ENCODE measurements at places on chromosomes 7 and 10.
A peak's percentile ranks its signal among the peaks of the same experiment; 100 is the strongest.

DNA sequence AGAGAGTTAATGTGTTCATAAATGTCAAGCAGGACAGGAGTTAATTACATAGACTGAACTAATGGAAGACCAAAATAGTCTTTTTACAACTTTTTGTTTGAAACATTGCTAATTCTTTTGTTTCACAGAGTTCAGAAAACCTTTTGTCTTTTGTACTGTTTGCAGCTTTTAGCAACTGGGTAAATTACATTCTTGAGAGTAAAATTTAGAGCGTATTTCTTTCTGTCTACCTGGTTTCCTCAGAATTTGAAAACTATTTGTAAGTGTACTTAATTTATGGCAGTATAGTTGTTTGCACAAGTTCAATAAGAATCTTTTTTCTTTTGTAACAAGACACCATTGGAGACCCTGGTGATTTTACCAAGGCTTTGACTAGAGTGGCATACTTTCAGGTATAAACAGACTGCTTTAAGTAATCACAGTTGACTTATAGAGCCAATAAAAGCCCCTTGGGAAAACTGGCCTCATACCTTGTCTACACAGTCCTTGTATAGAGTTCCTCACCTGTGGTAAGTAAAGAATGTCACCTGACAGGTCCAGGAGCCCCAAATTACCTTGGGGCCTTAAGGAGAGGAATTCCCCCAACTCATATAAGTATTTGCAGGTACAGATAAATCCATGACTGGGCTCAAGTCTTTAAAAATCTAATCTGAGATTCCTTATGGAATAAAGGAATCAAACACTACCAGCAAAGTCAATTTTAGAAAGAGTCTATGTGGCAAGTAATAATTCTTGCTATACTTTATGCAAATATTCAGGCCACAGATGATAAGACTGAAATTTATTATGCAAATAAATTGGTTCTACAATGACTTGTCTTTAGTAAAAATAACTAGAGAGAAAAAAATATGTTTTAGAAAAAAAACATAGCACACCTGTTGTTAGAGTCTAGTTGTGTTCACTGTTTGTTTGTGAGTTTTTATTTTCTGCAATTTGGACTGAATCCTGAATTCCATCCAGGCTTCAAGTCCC, 23.6 kb upstream of the CREB3L2 start:
- no peak for DNase-seq

GRCh38 chr7:30652698-30653641, 29.3 kb downstream of the CRHR2 start:
- no peak for DNase-seq

DNA sequence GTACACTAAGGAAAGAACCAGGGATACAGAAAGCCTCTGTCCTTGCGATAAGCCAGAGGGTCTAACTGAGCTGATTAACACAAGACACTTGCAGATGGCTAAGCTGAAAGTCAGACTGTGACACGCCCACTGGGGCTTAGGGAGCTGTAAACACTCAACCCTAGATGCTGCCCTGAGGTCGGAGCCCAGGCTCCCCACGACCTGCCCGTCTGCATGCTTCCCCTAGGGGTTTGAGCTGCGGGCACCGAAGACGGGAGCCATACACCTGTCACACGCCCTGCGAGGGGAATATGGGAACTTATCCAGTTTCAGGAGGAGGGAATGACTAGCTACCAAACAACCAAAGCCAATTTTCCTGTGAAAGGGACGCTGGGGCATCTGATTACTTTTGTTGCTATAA, 96.0 kb downstream of the HTR5A start:
- DNase-seq = no peak

GRCh38 chr10:129955601-129956285, 8.3 kb downstream of the EBF3 start:
- no peak for DNase-seq

- no peak for DNase-seq
Measured at GRCh38 chr7:151720280-151720679, 156.6 kb downstream of the PRKAG2 start.

DNA sequence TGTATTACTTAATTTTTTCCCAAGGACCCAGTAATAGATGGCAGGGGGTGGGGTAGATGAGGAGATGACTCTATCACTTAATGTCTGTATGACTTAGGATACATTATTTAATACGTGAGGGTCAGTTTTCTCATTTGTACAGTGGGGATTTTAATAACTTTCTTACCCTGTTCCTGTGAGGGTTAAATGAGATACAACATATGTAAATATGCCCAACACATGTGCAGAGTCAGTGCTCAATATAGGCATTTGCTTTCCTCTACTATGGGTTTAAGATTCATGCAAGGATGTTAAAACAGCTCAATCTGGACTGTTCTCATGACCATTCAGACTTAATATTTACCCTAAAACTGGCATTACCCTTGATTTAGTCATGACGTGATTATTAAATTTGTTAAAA, 31.2 kb downstream of the ST7 start:
- DNase-seq = no peak

GRCh38 chr10:23291551-23292334, 52.9 kb downstream of the C10orf67 start:
- no peak for DNase-seq

- DNase-seq = no peak
Measured at GRCh38 chr7:94182066-94182465, 177.9 kb upstream of the BET1 start.

DNA sequence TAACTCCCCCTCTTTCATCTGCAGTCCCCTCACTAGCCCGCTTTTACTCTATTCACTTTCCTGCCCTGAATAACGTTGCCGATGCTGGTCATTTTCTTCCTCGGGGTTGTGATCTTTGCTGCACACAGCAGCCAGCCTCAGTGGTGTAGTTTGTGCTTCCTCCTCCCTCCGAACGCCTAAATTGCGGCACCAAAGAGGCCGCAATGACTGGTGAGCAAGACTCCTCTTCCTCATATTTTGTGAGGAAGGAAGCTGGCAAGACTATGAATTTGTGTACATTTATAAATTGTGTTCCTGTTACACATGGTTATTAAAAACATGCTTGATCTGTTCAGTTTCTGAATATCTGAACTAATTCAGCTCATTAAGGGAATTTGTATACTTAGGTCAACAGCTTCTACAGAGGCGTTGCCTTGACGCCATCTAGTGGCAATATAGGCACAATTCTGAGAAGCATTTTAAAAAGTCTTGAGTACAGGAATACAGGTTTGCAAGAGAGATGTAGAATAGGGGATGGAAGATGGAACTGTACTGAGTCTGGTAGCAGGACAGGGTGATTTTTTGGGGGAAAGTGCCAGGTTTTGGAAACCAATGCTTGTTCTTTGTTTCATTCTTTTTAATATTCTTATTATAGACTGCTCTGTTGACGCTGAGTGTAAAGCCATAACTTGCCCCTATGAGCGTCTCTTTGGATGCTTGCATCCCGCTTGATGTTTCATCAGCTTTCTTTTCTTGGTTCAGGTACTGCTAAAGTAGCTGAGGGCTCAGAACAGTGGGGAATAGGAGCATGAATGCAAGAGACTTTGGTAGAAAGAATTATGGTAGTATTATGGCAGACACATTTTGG, 4.1 kb upstream of the TAS2R5 start:
- DNase-seq = peak; percentile 10

- no peak for DNase-seq
Measured at GRCh38 chr10:12243864-12244620, 48.1 kb downstream of the CDC123 start.

DNA sequence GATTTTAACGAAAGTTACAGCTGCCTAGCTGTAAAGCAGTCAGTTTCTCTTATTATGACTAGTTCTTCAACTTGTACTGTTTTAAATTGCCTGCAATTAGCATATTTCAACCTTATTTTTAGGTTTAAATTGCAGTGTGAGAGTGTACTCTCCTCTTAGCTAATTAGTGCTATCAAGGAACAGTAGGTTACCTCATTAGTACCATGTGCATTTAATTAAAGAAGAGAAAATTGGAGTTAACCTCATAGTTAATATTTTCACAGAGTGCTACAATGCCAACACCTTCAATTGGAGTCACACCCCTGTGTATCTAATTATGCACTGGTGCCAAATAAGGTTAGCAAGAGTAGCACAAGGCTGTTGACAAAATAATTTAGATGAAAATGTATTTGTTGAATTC, 154.6 kb downstream of the FOXP2 start:
- DNase-seq = no peak

GRCh38 chr7:98913612-98914011, 35.3 kb downstream of the TRRAP start:
- DNase-seq = no peak

DNA sequence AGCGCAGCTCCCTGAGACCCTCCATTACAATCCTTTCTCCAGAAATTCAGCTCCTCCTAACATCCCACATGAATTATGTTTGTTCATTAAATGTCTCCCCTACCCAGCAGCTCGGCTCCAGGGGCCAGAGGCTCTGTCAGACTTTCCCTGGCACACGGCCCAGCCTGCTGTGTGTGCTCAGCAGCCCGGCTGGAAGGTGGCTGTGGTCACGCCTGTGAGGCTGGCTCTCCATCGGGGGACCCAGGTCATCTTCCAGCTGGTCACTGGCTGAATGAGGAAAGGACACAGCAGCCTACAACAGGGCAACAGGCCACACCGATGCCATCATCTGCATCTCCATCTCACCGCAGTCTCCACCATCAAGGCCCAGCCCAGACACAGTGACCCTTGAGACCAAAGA, 219.8 kb downstream of the MAD1L1 start:
- DNase-seq = no peak

GRCh38 chr7:106019470-106019820, 56.4 kb downstream of the CDHR3 start:
- DNase-seq = no peak

GRCh38 chr10:6513476-6513875, 66.6 kb downstream of the PRKCQ start:
- DNase-seq = peak; percentile 52

- DNase-seq = no peak
Measured at GRCh38 chr7:5582532-5582935, 158.9 kb upstream of the TNRC18 start.

GRCh38 chr10:21161090-21161625, 264.0 kb upstream of the NEBL start:
- no peak for DNase-seq

DNA sequence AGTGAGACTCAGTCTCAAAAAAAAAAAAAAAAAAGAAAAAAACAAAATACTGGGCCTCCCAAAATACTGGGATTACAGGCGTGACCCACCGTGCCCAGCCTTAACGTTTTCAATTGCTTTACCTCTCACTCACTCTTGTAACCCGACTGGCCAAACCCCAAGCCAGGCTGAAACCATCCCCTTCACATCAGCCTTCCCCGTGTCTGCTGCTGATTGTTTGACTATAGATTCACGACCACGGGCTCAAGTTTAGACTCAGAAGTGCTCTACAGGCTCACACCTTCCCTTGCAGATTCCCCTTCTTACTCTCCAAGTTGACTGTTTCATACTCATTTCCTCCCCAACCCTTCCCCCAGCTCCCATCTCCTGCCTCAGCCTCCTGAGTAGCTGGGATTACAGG, 22.3 kb downstream of the TYW1 start:
- DNase-seq = no peak

DNA sequence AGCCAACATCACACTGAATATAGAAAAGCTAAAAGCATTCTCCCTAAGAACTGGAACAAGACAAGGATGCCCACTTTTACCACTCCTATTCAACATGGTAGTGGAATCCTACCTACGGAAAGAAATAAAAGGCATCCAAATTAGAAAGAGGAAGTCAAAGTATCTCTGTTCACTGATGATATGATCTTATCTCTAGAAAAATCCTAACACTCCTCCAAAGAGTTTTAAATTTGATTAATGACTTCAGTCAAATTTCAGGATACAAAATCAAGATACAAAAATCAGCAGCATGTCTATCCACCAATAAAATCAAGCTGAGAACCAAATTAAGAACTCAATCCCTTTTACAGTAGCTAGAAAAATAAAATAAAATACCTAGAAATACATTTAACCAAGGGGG, 35.3 kb upstream of the TNKS2 start:
- DNase-seq = no peak

DNA sequence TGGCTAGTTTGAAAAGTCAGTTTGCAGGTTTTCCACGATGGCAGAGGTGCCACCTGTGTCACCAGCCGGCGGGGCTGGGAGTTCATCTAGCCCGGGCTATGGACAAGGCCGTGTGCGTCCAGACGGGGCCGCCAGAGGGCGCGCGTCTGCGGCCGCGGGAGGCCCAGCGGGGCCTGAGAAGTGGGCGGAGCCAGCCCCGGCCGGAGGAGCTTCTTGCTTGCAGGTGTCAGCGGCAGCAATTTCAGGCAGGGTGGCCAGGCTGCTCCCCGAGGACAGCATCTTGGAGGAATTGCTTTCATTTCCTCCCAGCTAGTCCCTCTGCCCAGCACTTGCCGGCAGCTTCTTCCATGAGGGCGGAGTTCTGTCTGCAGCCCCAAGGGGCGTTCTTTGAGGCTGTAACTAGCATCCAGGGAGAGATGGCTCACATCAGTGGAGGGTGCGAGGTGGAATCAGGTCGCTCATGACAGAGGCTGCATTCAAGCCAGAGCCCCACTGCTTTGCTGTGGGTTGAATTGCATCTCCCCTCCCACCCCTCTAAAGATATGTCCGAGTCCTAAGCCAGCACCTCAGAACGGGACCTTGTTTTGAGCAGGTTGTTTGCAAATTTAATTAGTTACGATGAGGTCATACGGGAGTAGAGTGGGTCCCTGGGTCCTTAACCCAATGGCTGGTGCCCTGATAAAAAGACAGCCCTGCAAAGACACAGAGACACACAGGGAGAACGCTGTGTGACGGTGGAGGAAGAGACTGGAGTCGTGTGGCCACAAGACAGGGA, 85.9 kb upstream of the MKI67 start:
- DNase-seq = peak; percentile 77

DNA sequence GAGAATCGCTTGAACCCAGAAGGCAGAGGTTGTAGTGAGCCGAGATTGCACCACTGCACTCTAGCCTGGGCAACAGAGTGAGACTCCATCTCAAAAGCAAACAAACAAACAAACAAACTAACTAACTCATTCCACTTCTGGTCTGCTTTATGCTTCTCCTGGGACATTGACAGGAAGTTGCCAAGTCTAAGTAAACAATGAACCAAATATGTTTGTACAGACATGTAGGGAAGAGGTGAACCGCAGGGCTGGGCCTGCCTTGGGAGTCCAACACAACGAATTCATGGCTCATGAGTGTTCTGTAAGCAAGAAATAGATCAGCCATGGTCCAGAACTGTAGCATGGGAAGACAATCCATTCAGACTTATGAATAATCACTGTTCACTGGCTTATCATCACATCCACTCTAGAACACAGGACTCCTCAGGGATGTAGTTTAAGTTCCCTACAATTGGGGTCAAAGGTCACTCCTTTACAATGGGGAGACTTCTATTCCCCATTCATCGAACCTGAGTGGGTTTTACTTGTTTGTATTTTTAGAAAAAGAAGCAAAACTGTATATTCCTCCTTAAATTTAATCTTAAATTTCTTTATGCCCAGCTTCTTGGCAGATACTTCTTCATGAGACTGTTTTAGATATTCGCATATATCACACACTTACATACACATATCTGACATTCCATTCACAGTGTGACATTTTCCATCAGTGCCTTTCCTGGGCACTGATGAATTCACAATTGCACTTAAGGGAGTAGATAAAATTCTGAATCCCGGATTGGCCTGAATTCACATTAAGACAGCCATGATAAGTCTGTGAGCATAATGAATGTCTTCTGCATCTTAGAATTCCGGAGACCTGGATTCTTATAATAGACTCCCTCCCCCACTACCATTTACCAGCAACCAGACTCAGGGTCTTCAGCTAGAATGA, 159.1 kb upstream of the EEPD1 start:
- no peak for DNase-seq

Data from stimulated activated CD4-positive, alpha-beta T cell treated with anti-CD3 and anti-CD28 coated beads, Interleukin-4, amount 100 ng/mL, for 4 hours (primary cell).